ENCODE measurements at places on chromosomes 7 and 10.

DNA sequence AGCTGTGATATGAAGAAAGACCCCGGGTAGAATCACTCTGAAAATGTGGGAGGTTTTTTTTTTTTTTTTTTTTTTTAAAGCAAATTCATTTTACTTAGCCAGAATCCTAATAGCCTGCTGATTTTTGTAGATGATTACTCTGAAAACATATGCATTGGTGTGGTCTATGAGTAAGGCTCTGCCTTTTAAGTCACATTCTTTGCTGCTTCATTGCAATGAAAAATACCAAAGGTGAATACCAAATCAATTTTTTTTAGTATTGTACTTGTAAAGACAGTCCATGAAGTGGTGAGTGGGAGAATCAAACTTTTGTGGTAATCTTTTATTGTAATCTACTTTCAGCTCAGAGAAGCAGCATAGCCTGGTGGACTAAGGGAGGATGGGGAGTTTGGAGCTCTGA, 130.3 kb downstream of the SDK1 start:
- DNase-seq = no peak

GRCh38 chr7:91537260-91538152, 273.3 kb downstream of the FZD1 start:
- DNase-seq = no peak

DNA sequence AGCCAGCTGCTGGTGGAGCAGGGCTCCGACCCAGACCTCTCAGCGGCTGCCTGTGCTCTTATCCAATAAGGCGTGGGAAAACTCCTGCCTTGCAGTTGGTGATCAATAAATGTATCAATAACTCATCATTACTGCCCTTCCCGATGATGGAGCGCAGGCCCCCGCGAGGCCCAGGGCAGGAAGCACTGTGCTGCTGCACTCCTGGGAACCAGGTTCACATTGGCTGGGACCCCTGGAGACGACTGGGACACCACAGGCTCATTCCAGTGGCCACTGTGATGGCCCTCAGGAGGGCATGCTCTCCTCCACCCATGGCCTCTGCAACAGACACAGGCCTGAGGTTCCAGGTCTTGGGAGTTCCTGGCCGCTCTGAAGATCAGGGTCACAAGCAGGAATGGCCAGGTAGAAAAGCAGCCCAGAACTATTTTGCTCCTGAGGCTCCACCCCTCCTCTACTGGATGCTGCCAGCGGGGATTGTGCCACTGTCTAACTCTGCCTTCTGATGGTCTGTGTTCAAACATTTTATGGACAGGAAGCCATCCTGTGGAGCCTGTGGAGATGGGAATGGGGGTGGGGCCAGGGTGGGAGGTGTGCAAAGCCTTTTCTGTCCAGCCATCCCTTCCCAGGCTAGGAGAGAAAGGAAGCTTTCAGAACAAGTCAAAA, 287.4 kb upstream of the ZMIZ1 start:
- no peak for DNase-seq

DNA sequence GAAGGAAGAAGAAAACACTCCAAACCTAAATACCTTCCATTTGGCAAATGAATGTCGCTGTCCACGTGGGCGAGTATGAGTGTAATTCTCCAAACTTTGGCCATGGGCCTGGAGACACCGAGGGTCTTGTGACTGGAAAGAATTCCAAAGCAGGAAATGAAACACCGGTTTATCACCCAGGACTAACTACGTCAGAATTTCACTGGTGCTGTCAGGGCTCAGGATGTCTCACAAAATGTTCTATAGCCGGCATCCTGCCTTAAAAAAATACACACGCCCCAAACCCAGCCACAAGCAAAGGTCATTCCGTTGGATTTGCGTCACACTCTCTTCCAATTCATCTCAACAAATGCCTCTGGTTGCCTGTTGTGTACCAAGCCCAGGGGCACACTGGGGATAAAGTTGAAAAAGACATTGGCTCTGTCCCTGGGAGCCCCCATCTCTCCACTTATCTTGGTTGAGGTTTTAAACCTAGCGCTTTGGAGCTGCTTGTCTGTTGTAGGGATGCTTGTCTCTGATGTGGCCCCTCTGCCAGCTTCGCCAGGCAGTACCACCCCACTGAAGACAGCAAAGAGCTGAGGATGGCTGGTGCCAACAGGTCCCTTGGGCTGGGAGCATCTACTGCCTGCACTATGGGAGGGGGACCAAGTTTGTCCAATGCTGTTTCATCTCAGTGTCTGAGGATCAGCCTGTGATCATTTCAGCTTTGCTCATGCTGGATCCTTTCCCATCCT, 31.2 kb downstream of the GSTO2 start:
- no peak for DNase-seq

DNA sequence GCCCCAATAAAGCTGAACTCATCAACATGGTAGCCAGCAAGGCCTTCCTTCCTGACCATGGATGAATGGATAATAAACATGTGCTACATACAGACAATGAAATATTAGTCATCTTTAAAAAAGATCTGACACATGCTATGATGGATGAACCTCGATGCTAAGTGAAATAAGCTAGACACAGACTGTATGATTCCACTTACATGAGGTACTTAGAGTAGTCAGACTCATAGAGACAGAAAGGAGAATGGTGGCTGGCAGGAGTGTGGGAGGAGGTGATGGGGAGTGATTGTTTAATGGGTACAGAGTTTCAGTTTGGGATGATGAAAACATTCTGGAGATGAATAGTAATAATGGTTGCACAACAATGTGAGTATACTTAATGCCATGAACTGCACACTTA, 114.1 kb upstream of the SORCS3 start:
- no peak for DNase-seq

GRCh38 chr7:68484731-68485130, 1113.5 kb upstream of the AUTS2 start:
- DNase-seq = no peak

DNA sequence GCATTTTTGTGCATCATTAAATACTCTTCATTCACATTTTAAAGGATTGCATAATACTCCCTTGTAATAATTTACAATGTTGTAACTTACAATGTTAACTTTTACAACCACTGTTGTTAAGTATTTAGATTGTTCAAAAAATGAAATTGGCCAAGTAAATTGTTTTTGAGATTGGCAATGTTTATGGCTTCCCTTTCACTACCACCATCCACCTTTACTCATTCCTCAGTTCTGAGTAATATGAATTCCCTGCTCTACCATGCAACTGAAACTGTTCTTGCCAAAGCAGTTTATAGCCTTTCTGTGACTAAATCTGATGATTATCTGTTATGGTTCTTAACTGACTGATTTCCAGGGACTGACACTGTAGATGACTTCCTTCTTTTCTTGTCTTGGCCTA, 80.5 kb upstream of the TMEM106B start:
- no peak for DNase-seq

DNA sequence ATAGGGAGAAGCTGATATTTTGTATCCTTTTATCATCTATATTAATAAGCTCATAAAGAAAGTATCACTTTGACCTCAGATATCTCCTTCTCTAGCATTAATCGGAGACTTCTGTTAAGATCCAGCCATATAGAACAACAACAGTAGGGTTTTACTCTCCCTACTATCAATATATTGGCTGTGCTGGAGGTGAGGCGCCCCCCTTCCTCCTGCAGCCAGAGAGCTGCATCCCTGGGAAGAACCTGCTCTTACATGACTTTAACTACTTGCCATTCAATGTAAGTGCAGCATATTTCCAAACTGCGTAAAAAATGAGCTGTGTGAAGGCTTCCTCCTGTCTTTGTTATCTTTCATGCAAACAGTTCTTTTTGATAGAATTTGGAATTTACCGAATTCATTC, 247.8 kb downstream of the SDK1 start:
- DNase-seq = no peak

GRCh38 chr10:44725404-44725803, 185.7 kb upstream of the TMEM72 start:
- DNase-seq = no peak

GRCh38 chr7:40544871-40545303, 410.1 kb downstream of the SUGCT start:
- DNase-seq = no peak

GRCh38 chr7:41744161-41744560, 41.3 kb upstream of the INHBA start:
- no peak for DNase-seq

GRCh38 chr7:81573128-81573527, 196.7 kb downstream of the HGF start:
- DNase-seq = no peak

- DNase-seq = no peak
Measured at GRCh38 chr7:158543840-158544239, 43.8 kb downstream of the PTPRN2 start.

DNA sequence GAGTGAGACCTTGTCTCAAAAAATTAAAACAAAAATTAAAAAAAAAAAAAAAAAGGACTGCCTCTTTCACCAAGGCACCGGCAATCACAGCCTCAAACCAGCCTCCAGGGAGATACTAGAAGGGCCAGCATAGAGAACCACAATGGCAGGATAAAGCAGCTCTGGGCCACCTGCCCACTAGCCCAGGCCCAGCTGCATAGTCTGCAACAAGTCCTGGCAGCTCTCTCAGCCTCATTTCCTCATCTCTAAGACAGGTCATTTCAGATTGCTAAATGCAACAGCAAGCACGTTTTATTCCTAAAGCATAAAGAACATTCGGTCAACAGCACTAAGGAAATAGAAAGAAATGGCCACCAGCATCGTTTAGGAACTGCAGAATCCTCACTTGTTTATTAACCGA, 28.8 kb downstream of the XPNPEP1 start:
- DNase-seq = no peak

DNA sequence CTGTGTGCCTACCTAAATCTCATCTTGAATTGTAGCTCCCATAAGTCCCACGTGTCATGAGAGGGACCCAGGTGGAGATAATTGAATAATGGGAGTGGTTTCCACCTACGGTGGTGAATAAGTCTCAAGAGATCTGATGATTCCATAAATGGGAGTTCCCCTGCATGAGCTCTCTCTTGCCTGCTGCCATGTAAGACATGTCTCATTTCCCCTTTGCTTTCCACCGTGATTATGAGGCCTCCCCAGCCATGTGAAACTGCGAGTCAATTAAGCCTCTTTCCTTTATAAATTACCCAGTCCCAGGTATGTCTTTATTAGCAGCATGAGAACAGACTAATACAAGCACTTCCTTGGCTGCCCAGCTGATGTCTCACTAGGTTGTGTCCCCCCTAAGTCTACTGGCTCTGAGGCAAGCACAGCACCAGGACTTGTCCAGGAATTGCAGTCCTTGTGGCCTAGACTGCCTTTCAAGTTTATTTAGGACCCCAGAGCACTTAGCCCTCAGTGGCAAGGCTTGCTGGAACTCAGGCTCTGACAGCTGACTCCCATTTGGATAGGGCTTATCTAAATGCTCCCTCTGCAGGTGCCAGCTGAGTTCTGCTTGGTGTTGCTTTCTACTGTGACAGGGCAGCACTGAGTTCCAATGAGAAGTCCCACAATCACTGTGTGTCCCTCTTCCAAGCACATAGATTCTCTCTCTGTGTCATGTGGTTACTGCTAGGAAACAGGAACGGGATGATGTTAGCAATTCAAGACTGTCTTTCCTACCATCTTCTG, 59.0 kb upstream of the TAS2R16 start:
- no peak for DNase-seq

DNA sequence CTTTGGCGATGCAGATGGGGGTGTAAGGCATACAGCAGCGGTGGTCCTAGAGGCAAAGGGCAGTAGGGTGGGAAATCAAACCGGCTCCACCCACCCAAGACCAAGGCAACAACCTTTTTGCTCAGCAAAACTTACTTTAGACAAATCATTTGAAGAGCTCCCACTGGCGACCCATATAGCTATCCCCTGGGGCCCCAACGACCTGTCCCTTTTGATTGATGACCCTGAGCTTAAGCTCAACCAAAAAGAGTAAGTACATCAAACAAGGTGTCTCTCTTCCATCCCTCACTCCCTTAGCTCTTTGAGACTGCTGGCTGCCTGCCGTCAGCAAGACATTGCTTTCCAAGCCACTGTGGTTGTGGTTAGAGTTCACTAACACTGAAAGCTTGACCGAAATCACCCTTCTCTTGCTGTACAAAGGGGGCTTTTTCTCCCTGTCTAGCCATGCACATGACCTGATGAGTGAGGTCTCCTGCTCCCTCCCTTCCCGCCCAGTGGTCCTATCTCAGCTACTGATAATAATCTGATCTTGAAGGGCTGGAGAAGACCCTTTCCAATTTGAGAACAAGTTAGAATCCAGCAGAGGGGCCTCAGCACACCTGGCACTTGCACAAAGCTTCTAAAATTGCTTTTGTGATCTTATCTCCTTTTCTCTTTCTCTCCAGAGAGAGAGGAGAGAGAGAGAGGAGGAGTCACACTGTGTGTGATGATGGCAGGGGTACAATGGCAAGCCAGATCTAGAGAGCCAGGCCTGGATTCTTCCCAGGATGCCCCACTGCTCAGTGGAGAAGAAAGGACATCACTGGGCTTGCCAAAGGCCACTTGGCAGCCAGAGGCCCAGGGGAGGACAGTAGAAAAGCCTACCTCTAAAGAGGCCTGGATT, 42.2 kb downstream of the XPNPEP1 start:
- no peak for DNase-seq

GRCh38 chr10:68318331-68319059, 13.4 kb upstream of the HNRNPH3 start:
- DNase-seq = no peak

DNA sequence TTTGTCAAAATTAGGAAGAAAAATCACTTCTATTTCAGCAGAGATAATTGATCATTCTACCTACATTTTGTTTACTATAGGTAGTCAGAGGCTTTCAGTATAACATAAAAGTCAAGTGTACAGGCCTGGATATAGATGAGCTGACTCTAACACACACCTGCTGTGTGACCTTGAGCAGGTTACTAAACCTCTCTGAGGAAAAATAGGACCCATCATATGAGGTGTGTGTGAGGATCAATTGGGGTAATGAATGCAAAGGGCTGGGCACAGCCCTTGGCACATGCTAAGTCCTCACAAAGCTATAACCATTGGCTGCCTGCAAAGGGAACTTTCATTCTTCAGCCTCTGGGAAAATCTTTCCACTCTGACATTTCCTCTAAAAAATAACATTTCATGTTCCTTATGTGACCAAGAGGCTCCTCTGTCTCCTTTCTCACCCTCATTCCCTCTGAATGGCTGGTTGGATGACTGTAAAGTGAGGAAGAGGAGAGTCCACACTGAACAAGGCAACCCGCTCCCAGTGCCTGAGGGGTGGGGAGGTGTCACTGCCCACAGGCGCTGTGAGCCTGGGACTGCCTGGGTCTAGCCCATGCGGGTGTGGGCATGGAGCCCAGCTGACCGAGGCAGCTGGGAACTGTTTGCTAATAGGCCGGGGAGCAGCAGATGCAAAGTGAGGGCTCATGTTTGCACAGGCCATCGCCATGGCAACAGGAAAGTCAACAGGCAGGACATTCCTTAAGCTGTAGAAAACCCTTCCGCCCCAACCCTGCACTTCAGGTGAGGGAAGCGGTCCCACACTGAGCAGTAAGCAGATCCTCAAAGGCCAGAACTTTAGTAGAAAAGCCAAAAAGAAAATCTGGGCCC, 36.8 kb downstream of the MYOF start:
- no peak for DNase-seq

GRCh38 chr10:110350812-110351211, 46.1 kb upstream of the SMNDC1 start:
- no peak for DNase-seq

DNA sequence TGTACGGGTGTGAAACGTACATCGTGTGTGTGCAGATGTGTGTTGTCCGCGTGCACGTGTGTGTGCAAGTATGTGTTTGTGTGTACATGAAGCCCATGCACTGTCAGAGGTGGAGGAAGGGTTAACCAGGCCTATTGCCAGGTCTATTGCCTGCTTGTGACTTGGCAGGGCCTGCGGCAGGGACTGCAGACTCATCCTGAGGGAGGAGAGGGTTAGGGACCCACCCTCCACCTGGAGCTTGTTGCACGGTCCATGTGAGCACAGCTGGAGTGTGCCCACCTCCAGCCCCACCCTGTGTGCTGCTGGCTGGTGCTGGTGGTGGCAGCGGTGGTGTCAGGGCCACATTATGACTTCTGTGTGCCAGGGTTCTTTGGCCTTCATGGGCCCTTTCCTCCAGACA, 7.1 kb upstream of the AQP1 start:
- no peak for DNase-seq
